Occipital lobe (tissue), 3 donors: ENCODE measurements at places on chromosomes 1 and 21.
A peak's percentile ranks its signal among the peaks of the same experiment; 100 is the strongest.

DNA sequence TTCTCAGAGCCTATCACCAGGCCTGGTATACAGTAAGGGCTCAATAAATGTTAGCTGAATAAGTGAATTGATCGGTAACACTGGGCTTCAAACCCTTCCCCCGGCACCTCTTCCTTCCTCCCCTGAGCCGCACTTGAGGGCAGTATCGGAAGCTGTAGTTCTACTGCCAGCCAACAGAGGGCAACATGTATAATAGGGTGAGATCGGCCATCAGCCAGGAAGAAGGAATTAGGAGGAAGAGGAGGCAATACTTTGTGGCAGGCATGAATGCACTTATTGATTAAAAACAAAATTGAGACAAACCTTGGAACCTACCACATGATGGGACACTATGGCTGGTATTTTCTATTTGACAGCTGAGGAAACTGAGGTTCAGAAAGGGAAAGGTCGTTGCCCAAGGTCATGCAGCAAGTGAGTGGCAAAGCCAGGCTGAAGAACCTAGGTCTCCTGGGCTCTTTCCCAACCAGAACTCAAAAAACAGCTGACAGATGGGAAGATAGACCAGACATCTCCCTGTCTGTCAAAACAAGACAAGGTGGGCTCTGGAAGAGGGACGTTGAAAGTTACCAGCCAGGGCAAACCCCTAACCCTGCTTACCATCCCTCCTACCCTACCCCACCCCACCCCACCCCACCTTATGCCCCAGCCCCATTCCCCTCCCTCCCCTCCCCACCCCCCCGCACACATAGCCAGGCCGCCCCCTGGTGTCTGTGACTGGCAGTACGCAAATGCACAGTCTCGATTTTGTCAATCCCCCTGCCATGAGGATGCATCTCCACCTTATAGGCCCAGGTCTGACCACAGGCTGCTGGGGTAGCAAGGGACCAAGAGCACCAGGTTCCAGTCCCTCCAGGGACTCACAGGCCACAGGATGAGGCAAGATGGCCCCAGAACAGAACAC lies 107.3 kb upstream of the RUNX3 start:
- DNase-seq: no peak

- DNase-seq: no peak
Observed at GRCh38 chr1:42313970-42314369, 21.1 kb downstream of the FOXJ3 start.

DNA sequence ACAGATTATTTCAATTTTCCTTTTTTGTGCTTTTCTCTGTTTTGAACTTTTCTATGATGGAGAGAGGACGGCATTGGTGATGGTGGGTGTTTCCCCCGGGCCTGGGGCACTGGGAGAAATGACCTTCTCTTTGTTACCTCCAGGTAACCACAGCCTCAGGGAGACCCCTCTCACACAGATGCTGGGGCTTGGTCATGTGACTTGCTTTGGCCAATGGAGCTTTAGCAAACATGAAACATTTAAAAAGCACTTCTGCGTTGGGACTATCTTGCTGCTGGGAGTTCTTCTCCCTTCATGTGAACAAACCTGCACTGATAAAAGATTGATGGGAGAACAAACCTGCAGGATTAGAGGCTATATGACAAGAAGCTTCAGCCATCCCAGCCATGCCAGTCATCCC lies 122.9 kb downstream of the NGF start:
- no peak for DNase-seq

DNA sequence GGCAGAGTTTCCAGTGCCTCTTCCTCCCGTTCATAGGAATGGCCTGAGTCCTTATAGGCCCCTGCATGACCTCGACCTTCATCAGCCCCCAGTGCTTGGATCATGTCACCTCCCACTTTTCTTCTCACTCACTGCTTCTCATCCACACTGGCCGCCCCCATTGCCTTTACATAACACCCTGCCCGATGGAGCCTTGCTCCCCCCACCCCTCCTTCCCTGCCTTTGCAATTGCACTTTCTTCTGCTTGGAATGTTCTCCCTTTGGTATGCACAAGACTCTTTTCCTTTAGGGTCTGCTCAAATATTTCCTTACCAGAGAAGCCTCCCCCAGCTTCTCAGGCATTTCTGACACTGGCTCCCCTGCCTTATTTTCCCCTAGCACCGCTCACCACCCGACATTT lies 125.2 kb upstream of the KCNJ6 start:
- DNase-seq: no peak

DNA sequence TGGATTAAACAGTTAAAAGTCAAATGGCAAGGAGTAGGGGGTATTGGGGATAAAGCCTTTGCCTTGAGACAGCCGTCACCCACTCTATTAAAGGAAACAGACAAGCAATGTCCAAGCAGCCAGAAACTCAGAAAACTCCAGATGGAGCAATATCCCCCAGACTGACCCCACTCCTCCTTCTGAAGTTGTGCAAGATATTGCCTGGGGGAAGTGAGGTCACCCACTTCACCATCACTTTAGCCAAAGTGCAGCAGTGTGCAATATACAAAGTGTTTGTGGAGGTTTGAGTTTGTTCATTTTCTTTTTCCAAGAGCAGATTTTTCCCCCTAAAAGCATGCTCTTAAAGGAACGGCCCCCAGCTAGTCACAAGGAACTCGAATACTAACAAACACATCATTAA lies 125.1 kb downstream of the ETS2 start:
- DNase-seq: no peak

- no peak for DNase-seq
Observed at GRCh38 chr1:223147873-223148272, 4.8 kb upstream of the TLR5 start.

- DNase-seq: no peak
Observed at GRCh38 chr21:45525153-45525909, 16.9 kb downstream of the SLC19A1 start.

- DNase-seq: no peak
Observed at GRCh38 chr1:200474633-200475032, 64.8 kb upstream of the ZNF281 start.

- DNase-seq: no peak
Observed at GRCh38 chr1:996851-997712, 2.8 kb downstream of the HES4 start.

DNA sequence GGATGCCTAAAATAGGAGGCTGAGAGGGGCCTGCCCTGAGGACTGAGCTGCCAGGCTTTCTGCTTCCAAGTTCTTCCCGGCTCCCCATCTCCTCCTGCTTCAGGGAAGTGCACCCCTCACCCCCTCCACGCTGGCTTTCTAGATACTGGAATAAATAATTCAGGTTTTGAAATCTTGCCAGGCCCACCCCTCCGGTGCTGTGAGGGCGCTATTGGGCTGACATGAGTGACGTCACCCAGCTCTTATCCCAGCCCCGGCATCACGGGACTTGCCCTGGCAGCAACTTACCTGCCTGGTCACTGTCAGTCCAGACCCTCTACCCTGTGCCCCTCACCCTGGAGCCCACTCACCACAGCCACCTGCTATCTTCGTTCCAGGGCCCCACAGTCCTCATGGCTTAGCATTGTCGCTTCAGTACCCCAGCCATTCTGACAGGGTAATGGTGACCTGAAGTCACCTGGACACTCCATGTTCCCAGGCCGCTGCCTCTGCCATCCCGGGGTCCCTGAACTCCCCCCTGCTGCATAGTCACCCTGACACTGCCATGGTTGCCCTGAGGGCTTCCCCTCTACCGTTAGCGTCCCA lies 819 bp upstream of the GPR3 start:
- peak; percentile 57 for DNase-seq

- no peak for DNase-seq
Observed at GRCh38 chr1:30537279-30537678, 186.1 kb downstream of the MATN1 start.

DNA sequence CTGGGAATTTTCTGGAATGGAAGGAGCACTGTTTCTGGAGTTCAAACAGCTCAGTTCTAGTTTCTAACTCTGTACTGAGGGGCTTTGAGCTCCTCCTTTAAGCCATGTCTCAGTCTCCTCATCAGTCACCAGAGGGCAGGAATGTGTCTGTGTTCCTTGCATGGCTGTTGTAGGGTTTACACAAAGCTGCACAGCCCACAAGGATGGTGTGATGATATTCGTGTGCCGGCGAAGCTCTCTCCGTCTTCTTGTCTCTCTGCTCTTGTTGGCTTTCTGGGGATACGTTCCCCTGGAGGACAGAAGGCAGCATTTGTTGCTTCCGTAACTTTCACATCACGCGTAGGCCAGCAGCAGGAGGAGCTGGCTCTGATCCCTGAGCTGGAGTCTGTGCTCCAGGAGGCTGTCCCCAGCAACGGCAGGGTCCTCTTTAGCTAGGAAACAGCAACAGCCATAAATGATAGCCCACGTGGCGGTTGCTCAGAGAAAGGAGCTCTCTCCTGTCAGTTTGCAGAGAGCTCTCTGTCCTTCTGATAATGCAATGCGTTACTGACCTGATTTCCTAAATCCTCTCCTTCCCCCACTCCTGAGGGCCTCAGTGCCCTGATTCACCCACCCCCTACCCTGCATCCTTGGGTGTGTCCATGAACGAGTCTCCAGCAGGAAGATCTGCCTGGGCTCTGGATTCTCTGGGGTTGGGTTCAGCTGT lies 189.2 kb upstream of the VAMP3 start:
- peak; percentile 23 for DNase-seq

- no peak for DNase-seq
Observed at GRCh38 chr1:111199329-111199728, 1.1 kb downstream of the DENND2D start.

DNA sequence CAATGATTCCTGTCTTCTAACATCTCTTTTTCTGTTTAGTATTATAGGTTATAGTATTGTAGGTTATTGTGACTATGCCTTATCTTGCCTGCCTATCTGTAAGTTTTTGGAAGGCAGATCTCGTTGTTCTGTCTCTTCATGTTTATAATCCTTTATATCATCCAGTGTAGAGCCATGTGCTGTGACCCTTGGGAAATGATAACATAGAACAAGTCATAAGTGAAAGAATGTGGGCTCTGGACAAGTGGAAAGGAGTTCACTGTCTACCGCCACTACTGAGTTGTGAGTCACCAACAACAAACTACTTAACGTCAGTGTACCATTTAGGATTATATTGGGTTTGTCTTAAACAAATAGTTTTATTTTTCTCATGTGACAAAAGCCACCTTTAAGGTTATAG lies 139.3 kb downstream of the LYPLAL1 start:
- no peak for DNase-seq

- DNase-seq: no peak
Observed at GRCh38 chr1:54064299-54064698, 10.9 kb downstream of the TCEANC2 start.

DNA sequence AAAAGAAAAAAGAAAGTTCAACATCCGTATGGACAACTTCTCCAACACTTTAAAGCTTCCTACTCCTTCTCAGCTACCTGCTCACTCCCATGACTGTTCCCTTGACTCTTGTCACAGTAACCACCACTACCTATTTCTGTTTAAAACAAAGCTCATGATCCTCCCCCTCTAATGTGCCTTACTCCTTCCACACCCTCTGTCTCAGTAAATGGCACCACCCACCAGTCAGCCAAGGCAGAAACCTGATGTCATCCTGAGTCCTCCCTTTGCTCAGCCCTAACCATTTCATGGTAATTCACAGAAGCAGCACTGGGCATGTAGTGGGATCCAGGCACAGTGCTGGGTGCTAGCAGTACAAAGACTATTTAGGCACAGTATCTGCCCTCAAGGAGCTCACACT lies 63.0 kb upstream of the PPM1J start:
- no peak for DNase-seq

DNA sequence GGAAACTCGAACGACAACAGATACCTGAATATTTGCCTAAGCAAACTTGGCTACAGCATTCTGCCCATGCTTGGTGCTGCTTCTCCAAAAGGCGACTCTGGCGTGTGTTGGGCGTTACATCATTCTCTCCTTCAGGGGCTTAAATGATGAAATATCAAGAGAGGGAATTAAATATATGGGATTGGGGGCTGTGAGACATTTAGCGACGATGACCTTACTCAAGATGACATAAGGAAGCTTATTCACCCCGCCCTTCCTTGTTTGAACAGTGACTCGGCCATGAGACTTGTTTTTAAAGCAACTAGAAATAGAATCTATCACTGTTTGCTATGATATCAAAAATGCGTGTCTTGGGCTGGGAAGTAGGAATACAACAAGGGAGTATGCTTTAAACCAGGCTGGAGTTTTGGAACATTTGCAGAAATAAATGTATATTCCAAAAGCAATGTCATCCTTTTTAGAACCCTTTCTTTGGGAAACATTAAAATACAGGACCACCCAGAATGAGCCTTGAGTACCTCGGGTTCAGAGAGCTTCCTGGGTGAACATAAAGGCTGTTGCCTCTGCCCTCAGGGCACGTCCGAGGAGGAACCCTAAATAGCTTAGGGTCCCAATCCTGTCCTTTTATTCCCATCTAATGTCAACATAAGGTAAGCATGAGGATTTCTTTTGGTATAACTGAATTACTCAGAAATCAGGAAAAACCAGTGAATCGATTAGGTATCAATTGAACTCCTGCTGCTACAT lies 123.3 kb upstream of the SLC45A1 start:
- no peak for DNase-seq

- DNase-seq: no peak
Observed at GRCh38 chr1:21874778-21875547, 62.1 kb downstream of the HSPG2 start.

- no peak for DNase-seq
Observed at GRCh38 chr1:211731456-211732292, 56.3 kb upstream of the NEK2 start.

GRCh38 chr1:212455803-212456528 lies 23.2 kb downstream of the NENF start:
- peak; percentile 85 for DNase-seq

GRCh38 chr1:119541389-119541788 lies 34.4 kb downstream of the HSD3B1 start:
- no peak for DNase-seq

DNA sequence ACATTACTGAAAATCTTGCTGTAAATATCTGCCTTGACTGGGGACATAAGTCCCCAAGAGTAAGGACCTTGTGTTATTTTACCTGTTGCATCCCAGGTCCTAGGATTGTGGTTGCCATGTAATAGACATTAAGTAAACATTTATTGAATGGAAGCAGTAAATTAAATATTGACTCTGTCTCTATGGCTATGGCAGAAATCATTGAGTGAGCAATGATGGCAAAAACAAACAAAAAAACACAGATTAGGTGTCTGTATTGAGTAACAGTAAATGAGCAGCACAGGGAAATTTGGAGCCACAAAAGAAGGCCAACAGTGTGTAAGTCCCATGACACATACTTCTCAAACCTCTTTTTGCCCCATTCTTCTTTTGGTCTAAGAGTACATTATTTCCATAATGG lies 240.4 kb downstream of the NFIA start:
- no peak for DNase-seq
